Stimulated activated CD8-positive, alpha-beta memory T cell treated with anti-CD3 and anti-CD28 coated beads, Interleukin-2, amount 100 ng/mL, for 48 hours (primary cell): ENCODE measurements at places on chromosomes 11 and 22.

- DNase-seq = no peak
Observed at GRCh38 chr11:130124096-130124495, 35.5 kb upstream of the ST14 start.

- no peak for DNase-seq
Observed at GRCh38 chr11:64349404-64349803, 9.4 kb downstream of the CCDC88B start.

DNA sequence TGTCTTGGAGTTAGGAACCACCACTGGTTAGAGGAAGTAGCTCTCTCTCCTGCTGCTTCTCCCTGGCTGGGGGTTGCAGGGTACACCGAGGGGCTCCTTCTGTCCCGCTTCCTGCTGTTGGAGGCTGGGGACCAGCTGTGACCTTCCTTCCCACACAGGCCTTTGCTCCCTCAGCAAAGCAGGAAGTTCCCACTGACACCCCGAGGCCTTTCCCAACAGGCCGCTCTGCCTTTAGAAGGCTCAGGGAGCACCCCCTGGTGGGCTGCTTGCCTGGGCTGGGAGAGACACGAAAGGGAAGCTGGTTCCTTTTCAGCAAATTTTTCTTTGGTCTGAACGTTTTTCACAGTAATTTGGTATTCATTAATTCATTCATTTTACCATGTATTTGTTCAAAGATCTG is 527.9 kb upstream of the B3GAT1 start:
- DNase-seq = no peak

DNA sequence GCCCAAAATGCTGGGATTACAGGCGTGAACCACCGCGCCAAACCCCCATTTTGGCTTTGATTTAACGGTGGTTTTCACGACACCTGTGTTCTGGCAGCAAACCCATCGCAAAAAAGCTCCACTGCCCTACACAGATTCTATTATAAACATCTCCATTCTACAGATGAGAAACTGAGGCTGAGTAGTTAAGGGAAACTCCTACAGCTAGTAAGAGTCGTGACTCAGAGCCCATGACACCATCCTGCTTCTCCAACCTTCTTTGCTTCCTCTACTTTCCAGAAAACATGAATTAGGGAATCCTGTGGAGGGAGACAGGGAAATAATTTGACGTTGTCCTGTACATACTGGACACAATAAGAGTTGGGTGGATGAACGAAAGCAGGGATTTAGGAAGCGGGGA is 429 bp upstream of the SNX15 start:
- no peak for DNase-seq

DNA sequence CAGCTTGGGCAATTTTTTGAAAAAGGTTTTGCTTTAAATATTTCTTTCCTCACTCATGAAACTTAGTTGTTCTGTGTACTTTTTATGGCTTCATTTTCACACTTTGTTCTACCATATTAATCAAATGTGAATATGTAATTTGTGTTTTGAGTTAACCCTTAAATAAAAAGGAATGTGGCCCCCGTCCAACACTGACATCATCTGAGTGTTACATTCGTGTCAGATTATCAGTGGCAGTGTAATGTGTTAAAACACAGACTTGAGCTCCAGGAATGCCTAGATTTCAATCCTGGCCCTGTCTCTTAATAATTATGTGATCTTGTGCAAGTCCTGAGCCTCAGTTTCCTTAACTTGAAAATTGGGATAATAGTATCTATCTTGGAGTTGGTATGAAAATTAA is 5.6 kb downstream of the RTN3 start:
- DNase-seq = no peak

DNA sequence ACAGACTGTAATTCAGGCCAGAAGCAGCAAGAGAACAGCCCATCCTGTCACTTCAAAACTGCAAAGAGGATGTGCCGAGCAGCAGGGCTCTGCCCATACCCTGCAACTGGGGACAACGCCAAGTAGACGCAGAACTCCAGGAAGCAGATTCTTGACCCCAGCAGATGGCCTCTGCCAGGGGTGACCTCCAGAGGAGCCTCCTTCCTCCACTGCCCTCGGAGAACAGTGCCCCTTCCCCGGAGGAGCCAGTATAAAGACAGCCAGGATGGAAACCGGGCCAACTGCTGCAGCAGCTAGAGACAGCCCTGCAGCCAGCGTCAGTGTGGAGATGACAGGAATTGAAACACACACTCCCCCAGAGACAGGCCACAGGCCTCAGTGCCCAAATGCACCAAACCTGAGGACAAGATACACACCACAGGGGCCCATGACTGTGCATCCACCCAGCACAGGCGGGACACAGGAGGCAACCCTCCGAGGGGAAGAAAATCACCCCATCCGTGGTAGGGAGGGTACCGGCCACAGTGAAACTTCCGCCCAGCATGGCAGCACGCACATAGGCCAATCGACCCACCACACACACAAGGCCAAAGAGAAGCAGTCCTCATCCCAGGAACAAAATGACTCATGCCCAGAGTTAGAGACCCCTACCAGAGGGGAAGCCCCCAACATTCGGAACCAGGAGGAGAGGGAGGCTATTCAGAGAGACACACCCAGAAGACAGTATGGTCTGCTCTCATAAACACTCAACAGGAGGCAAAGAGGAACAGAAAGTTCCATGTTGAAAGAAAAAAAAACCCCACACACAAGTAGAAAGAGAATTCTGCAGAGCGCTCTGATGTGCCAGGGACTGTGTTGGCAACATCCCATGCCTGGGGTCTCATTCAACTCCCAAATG is 5.6 kb downstream of the AHNAK start:
- DNase-seq = no peak
